Right forelimb (tissue), 1 donor: ENCODE measurements at places on chromosomes 2 and 18.

DNA sequence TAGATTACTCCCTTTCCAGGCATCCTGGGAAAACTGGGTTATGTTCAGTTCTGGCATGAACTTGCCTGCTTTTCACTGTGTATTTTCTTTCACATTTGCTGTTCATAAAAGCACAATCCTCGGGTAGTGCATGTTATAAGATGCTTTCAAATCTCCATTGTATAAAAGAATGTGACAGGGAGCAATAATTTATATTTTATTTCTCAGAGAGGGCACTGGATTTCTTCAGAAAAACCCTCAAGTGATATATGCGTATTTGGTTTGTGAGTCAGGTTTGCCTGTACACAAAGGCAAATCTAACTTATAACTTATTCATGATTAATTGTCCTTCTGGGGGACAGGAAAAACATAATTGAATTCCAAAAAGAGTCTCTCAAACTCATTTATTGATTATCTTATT, 440.7 kb upstream of the MMADHC start:
- no peak for DNase-seq

DNA sequence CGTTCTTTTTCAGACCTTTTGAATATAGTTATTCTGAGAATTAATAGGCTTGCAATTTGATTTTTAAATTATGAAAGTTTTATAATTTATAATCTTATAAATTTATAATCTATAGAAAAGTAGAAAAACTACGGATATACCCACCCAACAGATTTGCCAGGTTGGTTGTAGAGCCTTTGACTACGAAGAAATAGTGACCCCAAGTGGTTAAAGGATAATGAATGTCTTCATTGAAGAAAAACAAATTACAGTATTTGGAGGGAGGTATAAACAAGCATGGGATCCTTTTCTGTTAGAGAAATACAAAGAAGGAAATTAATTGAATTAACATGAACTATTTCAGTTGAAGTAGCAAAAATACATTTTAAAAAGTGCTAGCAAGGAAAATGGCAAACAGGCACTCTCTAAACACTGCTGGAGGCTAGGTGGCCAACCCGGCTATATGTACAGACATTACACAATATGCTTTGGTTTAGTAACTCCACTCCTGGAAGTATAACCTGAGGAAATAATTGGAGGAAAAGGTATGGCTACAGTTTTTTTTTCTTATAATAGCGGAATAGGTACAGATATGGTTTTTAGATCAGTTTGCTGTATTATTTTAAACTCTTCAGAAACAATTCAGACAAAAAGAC, 110.9 kb downstream of the MIB1 start:
- DNase-seq = no peak

- no peak for DNase-seq
These were observed 90.1 kb upstream of the TGFA start for GRCh38 chr2:70643715-70644114.

- no peak for DNase-seq
These were observed 54.6 kb downstream of the ANKRD44 start for GRCh38 chr2:197256021-197256420.

DNA sequence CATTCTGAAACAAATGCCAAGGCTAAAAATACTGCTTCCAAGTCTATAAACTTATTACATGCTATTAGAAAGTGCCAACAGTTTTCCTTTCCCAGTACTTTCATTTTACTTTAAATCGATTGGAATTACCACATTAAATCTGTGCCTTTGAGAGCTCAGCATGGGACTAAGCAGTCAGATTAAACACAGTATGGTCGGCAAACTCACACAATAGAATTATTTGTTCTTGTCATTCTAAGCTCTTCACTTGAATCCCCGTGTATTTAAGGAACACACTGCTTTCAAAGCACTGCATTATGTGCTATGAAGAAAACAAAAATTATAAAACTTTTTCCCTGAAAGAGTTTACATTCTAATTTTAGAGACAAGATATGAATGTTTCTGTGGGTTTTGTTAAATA, 444.4 kb upstream of the SLC39A10 start:
- DNase-seq = no peak

- no peak for DNase-seq
These were observed 269.9 kb downstream of the TWIST2 start for GRCh38 chr2:239117831-239118230.

- DNase-seq = no peak
These were observed 16.8 kb upstream of the SMAD4 start for GRCh38 chr18:51013259-51013658.

DNA sequence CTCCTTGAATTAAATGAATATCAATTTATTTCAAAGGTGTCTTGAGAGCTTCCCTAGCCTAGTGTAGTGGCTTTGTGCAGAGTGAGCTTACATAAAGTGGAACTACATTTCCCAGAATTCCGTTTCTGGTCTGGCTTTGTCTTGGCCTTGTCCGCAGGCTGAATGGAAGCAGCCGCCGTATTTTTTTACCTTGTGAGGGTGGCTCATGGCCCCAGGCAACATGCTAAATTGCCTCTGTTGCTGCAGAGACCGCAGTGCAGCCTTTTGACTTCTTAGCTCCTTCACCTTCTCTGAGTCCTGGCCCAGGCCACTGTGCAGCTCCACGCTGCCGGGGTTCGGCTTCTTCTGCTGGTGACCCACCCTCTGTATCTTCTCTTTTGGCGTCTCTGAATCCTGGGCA, 114.8 kb upstream of the SLC38A11 start:
- no peak for DNase-seq

DNA sequence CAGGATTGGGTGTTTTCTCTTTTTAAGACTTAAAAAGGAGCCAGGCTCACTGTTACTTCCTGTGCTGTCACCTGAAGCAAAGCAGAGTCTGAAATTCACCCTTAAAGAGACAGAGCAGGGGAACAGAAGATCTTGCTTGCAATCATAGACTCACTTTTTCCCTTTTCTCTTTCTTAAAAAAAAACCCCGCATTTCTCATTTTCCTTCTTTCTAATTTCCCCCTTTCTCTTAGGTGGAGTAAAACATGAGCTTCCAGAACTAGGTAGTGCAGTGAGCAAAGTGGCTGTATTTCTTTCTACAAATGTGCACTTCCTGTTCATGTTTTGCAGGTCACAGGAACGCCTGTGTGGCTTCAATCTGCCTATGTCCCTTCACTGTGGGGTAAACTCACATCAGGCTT, 381.2 kb downstream of the LPIN1 start:
- DNase-seq = no peak

- no peak for DNase-seq
These were observed 41.1 kb upstream of the NPAS2 start for GRCh38 chr2:100778637-100779450.

GRCh38 chr2:15747603-15748471, 156.2 kb downstream of the DDX1 start:
- DNase-seq = no peak

GRCh38 chr2:120722568-120723421, 12.9 kb upstream of the GLI2 start:
- peak; percentile 46 for DNase-seq

DNA sequence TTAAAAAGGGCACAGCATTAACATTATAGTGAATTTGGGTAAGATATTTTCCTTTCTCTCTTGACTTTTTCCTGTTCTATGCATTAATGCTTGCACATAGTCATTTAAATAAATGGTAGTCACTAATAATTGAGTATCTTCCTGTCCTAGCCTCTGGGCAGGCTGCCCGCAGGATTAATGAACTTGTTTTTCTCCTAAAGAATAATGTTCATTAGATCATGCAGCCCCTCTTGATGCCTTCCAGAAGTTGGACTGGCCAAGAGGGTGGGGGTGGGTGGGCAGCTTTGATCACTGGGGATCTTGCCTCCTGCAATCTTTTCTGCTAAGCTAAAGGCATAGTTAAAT, 514.5 kb upstream of the CDH2 start:
- DNase-seq = no peak

- DNase-seq = no peak
These were observed 103.3 kb upstream of the EPHA4 start for GRCh38 chr2:221675201-221675908.

DNA sequence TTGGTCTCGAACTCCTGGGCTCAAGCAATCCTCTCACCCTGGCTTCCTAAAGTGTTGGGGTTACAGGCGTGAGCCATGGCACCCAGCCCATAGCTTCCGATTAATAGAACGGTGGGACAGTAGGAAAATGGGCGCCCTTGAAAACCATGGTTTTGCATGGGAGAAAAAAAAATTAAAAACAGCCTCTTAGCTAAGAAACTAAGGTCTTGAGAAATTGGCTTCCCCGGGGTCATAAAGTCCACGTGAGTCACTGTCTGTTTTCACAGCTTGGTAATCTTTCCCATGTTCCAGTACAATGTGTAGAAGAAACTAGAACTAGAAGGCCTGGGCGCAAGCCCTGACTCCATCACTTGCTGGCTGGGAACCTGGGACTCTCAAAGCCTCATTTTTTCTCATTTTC, 20.7 kb downstream of the B3GNT2 start:
- no peak for DNase-seq

- DNase-seq = no peak
These were observed 305.4 kb upstream of the HS6ST1 start for GRCh38 chr2:128623776-128624761.

DNA sequence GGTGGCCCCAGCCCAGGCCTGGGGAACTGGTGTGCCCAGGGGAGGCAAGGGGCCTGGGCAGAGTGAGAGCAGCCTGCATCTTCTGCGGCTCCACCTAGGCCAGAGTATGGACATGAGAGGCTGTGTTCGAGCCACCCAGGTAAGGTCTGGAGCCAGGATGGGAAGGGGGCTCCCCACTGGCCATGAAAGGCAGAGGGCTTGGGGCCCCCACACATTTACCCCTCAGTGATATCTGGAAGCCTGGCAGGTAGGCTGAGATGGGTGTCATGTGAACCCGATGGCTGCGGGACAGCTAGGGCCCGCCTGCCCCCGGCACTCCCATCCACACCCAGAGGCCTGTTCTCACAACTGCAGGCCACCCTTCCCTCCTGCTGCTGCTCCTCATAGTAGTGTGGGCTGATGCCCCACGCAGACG, 13.2 kb downstream of the ADRA2B start:
- no peak for DNase-seq

DNA sequence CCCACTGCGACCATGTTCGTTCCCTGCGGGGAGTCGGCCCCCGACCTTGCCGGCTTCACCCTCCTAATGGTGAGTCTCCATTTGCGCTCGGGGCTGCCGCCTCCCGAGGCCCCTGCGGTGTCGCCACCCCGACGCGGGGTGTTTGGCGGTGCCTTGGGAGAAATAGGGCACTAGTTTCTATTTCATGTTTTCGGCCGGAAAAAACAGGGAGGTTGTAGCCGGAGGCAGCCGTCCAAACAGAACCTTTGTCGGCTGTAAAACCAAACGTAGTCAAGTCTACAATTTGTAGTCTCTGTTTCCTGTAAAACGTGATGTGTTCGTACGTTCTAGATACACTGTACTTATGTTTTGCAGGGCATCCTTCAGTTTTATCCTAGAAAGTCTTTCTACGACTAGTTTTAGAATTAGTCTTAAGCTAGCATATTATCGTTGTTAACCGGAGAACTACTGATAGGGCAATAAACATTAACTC, 290 bp downstream of the PSMG2 start:
- no peak for DNase-seq

DNA sequence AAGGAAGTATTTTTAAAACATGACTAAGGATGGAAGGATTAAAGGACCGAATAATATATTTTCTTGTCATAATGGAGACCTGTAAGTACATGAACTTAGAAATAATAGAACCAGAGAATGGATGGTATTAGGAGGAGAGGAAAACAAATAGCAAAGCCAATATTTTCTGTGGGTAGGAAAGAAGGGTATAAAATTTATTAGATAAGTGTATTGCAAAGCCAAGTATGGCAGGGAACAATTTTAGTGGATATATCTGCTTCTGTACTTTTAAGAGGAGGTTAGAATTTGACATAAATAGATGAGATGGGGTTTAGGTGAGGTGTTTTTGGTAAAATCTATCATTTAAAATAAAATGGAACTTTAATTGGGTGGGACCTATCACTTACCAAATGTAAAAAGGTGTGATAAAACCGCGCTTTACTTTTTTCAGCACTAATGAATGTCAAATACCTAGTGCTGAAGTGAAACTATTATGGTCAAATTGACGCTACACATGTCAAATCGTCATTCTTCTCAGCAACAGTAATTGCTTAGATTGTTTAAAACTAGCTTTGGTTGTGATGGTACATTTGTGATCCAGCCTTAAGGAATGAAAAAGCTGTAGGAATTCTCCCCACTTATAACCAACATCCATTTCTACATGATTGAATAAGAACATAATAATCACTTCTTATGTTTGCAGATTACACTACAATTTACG, 78.1 kb upstream of the ZEB2 start:
- DNase-seq = no peak

GRCh38 chr18:10047237-10047636, 133.4 kb downstream of the VAPA start:
- DNase-seq = no peak

DNA sequence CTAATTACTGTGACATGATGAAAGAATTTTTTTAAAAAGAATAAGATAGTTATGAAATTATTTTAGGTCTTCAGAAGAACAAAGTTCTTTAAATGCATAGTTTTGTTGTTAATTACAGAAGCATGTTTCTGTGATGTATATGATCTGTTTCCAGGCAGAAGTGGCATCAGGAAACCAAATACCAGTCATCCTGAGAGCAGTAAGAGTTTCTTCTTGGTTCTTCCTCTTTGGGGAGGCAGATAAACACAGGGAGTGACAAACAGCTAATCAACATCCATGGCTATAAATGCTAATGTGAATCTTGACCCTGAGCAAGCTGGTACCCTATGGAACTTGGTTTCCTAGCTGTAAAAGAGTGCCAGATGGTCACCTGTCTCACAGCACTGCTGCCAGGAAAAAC, 29.2 kb downstream of the WIPF1 start:
- DNase-seq = no peak

GRCh38 chr2:203637471-203638167, 68.8 kb upstream of the CD28 start:
- peak; percentile 46 for DNase-seq

DNA sequence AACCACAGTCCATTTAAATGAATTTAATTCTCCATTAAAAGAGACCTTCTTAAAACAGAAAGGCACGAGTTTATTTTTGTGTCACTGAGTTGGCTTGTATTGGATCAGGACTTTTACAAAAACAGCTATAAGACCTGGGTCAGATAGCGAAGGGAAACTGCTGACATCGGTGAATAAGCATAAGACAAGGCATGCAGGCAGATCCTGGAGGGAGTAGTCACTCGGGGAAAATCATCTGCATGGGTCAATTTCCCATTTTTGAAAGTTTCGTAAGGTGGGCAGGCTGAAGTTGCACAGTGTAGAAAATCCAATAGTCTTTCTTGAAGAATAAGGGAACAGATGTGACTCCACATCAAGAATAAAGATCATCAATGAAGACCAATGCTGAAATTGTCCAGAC, 12.9 kb downstream of the IL36B start:
- no peak for DNase-seq

GRCh38 chr2:188245230-188245629, 46.4 kb upstream of the GULP1 start:
- no peak for DNase-seq

- no peak for DNase-seq
These were observed 16.5 kb upstream of the ALPK2 start for GRCh38 chr18:58645398-58645797.

DNA sequence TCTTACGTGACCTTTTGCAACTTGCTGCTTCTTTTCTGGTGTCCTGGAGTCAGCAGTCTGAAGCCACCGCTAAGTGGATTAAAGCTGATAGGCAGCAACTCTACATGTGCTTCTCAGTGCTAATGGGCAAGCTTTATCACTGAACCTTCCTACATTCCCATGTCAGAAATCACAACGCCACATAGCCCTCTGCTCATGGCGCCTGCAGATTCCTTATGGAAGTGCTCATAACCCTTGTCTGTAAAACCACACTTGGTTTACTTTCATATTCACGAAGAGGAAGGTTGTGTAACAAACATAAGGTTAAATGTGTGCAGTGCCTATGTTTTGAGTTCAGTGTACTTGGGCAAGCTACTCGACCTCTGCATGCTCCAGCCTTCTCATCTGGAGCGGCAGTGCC, 319.8 kb downstream of the FBXO15 start:
- DNase-seq = no peak

GRCh38 chr2:149908726-149909683, 321.4 kb upstream of the MMADHC start:
- DNase-seq = no peak
